ENCODE measurements at places on chromosomes 1 and 21.

DNA sequence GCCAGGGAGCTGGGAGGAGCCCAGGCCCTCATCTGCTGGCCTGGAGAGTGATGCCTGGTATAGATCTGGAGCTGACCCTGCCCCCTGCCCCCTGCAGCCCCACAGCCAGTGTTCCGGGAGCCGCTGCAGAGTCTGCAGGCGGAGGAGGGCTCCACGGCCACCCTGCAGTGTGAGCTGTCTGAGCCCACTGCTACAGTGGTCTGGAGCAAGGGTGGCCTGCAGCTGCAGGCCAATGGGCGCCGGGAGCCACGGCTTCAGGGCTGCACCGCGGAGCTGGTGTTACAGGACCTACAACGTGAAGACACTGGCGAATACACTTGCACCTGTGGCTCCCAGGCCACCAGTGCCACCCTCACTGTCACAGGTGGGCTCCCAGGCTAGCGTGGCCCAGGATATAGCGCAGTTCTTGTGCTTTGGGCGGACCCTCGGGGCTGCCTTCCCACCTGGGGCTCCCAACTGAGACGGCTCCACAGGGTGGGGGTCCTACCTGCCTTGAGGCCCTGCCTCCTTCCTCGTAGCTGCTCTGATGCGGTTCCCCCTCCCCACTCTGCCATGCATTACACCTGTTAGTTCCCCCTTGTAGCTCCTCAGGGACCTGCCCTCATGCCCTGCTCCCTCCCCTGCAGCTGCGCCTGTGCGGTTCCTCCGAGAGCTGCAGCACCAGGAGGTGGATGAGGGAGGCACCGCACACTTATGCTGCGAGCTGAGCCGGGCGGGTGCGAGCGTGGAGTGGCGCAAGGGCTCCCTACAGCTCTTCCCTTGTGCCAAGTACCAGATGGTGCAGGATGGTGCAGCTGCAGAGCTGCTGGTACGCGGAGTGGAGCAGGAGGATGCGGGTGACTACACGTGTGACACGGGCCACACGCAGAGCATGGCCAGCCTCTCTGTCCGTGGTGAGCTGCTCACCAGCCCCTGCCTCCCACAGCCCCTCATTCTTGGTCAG lies 98.7 kb downstream of the OBSCN start:
- no peak for DNase-seq

- DNase-seq = no peak
Observed at GRCh38 chr1:78843111-78843510, 163.4 kb downstream of the ADGRL4 start.

- DNase-seq = peak; percentile 11
Observed at GRCh38 chr21:34511787-34512455, at the start of gene KCNE1. Gene KCNE1 (minus strand): TSS chr21:34512210. CDS start chr21:34449634, 62,576 bp downstream.

GRCh38 chr1:192167911-192168700 lies 9.8 kb downstream of the RGS18 start:
- DNase-seq = no peak

GRCh38 chr1:228996281-228996680 lies 261.0 kb downstream of the RHOU start:
- DNase-seq = no peak

- DNase-seq = peak; percentile 76
Observed at GRCh38 chr1:210792250-210793102, 341.5 kb downstream of the KCNH1 start.

GRCh38 chr1:193971595-193971994 lies 785.2 kb upstream of the B3GALT2 start:
- no peak for DNase-seq

DNA sequence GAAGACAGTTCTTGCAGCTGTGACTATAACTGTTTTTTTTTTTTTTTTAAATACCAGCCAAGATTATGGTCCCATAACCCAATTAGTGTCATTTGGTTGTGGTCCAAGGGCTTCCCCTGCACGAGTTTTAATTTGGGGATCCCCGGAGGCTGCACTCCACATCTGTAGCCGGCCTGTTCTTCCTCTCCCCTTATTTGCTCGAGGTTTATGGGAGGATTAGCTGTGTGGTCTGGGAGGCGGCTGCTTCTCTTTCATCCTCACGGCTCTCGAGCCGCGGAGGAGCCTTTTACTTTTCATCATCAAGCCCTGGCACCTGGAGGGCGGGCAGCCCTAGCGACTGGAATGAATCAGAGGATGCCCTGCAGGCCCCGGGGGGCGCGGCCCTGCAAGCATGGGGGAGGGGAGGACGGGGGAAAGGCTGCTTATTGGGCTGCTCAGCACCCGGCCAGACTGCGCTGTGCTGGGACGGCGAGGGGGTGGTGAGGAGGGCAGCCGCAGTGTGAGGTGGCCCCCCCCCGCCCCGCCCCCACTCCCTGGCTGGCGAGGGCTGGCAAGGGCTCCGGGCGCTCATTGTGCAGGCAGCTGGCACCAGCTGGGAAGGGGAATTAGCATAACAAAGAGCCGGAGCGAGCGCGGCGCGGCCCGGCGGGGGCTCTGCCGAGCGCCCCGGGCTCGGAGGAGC lies 18.5 kb downstream of the SERTAD4 start:
- no peak for DNase-seq

GRCh38 chr1:67313934-67314671 lies 6.4 kb downstream of the IL12RB2 start:
- DNase-seq = no peak

GRCh38 chr1:69824932-69825331 lies 257.2 kb downstream of the LRRC7 start:
- DNase-seq = peak; percentile 10

GRCh38 chr1:229110986-229111385 lies 159.9 kb upstream of the RAB4A start:
- no peak for DNase-seq

DNA sequence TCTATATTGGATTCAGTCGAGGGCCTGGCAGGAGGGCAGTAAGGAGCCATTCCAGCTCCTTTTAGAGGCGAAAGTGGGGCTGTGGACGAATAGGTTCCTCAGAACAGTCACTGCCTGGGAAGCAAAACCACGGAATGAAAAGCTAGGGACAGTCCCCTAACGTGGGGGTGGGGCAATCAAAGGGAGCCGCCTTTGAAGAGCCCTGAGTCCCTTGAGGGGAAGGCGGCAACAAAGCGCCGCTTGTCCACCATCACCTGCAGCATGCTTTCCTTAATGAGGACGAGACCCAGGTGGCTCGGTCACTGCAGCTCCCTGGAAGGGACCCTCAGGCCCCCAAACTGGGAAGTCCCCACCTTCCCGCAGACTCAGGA lies 184.7 kb downstream of the ETS2 start:
- DNase-seq = no peak

GRCh38 chr1:206799311-206799710 lies 27.0 kb upstream of the IL10 start:
- no peak for DNase-seq

DNA sequence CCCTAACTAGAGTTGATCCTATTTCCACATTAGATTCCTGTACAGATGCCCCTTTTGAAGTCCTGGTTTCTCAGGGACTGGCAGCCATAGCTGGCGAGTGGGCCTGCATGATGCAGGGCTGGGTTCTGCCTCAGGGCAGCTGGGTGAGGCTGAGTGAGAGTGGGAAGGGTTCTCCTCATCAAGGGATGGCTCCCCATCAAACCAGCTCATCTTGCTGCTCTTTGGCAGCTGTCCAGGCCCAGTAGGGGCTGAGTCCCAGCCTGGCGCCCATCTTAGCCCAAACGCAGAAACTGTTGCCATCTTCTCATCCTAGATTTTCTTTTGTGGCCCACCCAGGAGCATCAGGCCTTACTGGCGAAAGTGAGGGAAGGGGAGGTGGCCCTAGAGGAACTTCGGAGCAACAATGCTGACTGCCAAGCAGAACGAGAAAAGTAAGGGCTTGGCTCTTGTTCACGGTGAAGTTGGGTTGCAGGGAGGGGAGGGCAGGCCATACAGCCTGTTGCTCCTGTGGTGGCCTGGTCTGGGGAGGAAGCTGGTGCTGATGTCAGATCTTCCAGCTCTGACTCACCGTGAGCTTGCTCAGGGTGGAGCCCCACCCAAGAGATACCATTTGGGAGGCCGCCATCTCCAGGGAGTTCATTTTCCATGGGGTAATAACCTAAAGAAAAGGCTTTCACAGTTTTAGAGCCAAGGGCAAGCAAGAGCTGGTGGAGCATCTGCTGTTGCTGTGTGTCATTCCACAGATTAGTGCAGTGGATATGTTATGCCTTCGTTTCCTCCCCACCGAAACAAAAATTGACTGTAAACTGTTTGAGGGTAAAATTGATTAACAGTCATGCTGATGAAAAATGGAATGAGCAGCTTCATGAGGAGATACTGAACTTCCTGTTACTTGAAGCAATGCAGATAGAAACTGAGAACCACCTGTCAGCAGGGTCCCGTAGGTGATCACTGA lies 34.7 kb downstream of the TUFT1 start:
- peak; percentile 94 for DNase-seq

- no peak for DNase-seq
Observed at GRCh38 chr1:236165238-236165981, 23.1 kb downstream of the GPR137B start.

DNA sequence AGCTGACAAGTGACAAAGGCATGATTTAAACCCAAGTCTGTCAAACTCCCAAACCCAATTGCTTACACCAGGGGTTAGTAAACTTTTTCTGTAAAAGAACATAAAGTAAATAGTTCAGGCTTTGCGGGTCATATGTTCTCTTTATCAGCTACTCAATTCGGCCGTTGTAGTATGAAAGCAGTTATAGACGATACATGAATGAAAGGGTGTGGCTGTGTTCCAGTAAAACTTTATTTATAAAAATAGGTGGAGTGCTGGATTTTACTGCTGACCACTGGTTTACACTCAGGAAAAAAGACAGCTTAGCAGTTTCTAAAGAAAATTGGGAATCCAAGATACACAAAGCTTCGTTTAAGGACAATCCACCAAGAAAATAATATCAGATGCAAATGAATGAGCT lies 124.3 kb upstream of the BCL9 start:
- DNase-seq = no peak

DNA sequence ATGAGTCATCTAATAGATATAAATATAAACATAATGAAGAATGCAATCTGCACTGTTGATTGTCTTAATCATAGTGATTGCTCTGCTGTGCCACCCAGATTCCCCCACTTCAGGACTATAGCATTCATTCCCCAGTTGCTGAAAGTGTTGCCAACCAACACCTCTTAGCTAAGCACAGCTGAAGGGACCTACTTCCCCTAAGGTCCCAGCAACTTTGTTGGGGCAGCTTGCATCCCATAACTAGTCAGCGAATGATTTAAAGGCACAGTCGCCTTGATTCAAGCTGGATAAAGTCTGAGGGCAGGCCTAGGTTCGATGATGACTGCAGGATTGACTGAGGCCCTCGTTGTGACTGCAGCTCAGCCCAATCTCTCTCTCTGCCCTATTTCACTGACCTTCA lies 14.3 kb upstream of the RGS1 start:
- no peak for DNase-seq

GRCh38 chr1:119542492-119542946 lies 35.5 kb downstream of the HSD3B1 start:
- peak; percentile 20 for DNase-seq

DNA sequence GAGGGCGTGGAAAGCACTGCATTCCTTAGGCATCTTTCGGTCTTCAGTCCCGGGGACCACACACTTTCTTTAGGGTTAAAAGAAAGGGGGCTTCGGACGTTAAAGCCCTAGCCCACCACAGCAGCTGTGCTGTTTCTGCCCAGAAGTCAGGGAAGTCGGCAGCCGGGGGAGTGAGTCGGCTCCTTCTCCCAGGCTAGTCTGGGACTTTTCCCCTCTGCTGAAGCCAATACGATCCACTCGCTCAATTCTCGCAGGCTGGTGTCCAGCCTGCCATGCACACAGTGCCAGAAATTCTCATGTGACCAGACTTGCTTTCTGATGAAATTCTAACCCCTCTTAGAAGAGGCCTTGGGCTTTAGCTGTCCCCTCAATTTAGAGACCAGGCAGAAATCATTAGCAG lies 67.7 kb downstream of the BCAR3 start:
- DNase-seq = peak; percentile 56

- no peak for DNase-seq
Observed at GRCh38 chr1:205920159-205920558, 23.1 kb downstream of the SLC26A9 start.

DNA sequence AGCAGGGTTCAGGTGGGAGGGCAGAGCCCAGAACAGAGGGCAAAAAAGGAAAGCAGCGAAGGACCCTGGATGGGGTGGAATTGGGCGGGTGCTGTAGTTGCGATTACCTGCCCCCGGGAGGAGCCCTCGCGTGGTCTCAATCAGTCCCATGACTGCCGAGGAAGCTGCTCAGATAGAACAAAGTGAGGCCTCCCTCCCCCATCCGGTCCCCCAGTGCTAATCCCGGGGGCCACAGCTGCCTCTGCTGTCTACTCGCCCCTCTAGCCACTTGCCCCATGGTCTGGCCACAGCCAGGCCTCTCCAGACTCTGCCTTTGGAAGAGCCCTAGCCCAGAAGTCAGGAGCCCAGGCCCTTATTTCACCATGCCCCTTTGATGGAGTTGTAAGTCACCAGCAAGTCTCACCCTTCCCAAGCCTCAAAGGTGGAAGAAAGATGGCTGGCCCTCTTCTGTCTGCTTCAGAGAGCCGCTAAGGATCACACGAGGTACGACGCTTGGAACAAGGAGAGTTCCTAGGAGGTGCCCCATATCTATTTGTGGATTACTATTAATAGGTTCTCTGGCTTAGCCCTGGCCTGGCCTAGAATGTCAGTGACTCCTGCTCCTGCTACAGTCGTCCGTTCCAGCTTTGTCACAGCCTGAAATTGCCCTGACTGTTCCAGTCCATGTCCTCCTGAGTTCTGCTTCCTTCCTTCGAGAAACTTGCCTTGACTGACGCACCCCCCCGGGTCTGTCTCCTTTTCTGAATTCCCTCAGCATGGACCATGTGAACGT lies 16.4 kb downstream of the ECHDC2 start:
- DNase-seq = peak; percentile 51

DNA sequence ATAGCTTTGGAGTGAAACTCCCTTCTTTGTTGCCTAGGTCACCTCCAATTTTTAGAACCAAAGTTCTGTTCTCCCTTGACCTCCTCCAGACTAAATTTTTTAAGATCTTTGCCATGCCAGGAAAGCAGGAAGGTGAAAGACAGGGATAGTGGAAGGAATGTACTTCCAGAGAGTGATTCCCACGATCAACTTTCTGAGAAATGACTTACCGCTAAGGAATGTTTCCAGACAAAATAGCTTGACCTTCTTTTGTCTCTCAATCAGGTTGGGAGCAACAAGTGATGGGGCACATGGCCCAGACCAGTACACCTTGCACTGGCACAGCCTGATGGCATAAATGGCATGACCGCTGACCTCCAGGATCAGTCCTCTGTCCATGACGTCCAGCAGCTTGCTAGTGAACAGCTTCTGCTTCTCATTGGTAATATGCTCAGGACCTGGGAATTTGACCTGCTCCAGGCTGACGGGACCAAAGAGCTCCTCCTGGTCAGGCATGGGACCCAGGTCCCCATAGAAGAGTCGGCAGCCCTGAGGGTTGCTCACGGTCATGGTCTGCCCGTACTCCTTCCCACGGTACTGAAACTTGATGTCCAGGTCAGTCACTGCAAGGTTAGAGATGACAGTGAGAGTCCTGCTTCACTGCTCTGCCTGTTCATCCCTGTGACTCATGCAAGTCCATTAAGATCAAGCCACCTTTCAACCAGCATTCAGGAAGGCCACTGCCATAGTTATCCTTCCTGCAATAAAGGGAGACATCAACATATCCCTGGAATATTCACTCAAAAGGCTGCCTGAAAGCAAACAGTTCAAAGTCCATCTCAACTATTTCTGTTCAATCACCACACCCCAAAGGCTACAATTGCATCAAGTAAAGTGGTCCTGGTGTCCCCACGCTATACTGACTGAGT lies 6.2 kb upstream of the C1orf74 start:
- no peak for DNase-seq

- no peak for DNase-seq
Observed at GRCh38 chr1:20342294-20343148, 51.8 kb downstream of the VWA5B1 start.

Data from AG08395 (cell line).